ENCODE measurements at places on chromosomes 13 and 19.

DNA sequence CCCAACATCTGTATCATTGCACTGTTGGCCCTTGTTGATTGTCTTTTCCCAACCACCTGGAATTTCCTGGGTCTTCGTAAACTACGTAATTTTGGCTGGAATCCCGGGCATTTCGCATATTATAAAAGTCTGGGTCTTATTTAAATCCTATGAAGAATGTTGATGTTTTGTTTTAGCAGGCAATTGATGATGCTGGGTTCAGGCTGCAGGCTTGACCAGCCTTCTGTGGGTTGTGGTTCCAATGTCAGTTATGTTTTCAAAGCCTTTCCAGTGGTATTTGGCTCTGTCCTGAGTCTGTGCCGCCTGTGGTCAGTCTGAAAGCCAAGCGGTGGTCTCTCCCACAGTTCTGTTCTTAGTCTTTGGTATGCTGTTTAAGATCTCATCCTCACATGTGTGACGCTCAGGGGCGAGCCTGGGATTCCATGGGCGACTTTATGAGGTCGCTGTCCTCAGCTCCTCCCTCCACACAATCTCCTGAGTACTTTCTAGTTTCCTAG, 12.4 kb downstream of the SLC35E1 start:
- no peak for DNase-seq

GRCh38 chr13:99948907-99949678, 22.5 kb downstream of the ZIC5 start:
- peak; percentile 18 for DNase-seq

DNA sequence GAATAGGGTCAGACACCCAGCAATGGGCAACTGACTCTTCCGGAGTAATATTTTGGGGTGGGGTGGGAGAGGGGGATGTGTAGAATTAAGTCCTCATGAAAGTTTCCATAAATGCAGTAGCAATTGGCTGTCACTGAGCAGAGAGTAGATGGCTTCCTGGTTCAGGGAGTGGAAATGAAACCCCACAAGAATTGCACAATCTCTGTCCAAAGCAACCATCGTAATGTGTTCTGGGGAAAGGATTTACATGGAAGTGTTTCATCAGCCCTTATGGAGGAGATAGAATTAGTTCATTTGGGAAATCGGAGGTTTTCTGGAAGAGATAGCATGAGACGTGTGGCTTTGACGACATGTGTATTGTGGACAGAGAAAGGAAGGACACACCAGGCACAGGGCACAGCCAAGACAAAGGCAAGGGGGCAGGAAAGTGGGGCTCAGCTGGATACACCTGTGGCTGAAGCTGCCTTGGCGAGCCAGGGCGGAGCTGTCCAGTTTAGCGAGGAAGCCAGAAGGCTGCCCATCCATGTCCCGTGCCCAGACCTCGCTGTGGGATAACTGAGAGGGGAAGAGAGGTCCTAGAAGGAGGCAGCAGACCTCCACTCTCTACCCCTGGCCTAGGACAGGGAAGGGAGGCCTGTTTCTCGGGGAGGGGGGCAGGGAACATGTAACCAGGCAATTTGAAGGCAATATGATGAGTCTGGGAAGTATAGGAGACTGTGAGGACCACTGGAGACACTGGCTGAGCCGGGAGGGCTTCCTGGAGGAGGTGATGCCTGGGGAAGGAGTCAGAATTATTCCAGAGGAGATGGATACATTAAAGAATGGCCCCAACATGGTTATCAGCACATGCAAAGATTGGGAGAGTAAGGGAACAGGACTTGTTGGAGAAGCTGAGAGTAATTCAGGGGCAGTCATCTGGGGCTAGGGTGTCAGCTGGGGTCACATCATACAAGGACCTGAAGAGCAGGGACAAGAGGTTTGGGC, 2.6 kb upstream of the CLEC4G start:
- DNase-seq = no peak

DNA sequence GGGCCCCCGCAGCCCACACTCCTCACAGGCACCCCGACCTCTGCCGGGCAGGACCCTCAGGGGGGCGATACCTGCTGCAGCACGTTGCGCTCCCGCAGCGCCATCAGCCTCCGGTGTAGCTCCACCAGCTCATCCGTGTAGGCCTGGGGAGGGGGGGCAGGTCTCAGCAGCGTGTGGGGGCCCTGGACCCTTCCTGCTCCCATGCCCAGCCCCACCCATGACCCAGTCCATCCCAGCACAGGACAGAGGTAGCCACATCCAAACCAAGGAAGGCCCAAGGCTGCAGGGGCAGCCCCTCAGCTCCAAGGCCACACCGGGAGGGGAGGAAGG, 66.5 kb downstream of the MLLT1 start:
- DNase-seq = peak; percentile 38

GRCh38 chr19:15112385-15112784, 5.2 kb downstream of the SYDE1 start:
- no peak for DNase-seq

DNA sequence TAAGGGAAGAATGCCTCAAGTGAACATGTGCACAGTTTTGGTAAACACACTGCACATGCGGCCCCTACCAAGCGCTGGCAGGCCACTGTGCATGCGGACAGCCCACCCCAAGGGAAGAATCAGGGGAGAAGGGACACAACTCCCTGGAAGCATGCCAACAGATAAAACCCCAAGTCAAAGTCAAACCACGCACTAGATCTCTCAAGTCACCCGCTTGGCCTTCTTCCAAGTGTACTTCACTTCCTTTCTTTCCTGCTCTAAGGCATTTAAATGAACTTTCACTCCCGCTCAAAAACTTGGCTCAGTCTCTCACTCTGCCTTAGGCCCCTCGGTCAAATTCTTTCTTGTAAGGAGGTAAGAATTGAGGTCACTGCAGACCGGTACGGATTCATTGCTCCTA, 4.6 kb upstream of the RFXAP start:
- DNase-seq = no peak

- no peak for DNase-seq
These were observed 36.5 kb upstream of the TSHZ3 start for GRCh38 chr19:31385744-31386143.

- DNase-seq = no peak
These were observed 26.2 kb downstream of the FREM2 start for GRCh38 chr13:38713046-38713445.

DNA sequence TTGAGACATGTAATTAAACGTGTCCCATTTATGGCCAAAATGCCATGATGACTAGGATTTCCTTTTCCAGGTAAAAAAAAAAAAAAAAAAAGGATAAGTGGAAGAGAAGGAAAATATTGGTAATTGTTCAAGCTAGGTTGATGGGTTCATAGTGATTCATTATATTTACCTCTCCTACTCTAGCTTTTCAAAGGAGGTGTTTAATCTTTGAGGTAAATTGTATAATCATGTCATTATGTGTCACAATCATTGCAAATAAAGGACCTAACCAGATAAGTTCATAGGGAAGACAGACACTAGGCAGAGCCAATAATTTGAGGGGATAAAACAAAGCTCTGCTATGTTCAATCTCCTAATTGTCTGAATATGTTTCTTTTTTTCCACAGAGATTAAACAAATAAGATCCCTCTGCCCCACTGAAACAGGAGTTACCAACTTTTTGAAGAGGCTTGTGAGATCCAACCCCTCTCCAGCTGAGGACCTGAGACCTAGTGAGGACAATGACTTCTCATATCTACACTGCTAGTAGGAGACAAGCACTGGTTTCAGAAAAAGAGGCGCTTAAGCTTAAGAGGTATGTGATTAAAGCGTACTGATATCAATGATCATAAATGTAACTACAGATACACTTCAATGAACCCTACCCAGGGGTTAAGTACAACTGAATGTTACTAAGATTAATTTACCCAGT, 61.4 kb downstream of the USP12 start:
- no peak for DNase-seq

DNA sequence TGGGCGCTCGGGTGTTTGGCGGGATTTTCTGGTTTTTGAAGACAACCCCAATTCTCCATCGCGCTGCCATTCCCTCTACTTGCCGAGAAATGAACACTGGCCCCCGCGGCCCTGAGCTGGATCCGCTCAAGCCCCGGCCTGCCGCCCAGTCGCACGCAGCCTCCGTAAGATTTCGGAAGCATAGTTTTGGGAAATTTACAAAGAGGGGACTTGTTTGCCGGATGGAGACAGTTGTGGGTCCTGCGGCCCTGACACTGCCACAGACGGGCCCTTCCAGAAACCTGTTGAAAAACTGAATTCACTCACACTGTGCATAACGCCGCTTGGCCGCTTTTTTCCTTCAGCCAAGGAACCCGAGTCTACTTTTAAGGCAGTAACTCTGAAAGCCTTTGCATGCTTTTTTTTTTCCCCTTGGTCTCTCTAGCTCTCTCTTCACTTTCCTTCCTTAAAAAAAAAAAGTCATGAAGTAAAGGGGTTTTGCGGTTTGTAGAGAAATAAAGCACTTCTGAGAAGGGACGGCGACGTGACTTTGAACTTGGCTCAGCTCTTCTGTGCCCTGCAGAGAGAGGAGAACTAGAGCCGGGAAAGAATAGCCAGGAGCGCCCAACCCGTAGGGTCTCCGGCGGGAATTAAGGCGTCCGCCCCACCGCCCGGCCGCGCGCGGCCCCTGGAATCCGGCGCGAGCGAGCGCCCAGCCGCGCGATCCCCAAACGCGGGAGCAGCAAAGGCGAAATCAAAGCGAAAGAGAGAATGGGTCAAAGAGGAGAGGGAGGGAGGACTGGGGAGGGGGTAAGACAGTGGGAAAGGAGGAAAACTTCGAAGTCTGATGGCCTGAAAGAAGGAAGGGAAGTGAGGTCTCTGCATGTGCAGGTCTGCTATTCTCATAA, 3.4 kb upstream of the ZIC2 start:
- peak; percentile 44 for DNase-seq

GRCh38 chr13:103625194-103625593, 559.0 kb upstream of the SLC10A2 start:
- no peak for DNase-seq

DNA sequence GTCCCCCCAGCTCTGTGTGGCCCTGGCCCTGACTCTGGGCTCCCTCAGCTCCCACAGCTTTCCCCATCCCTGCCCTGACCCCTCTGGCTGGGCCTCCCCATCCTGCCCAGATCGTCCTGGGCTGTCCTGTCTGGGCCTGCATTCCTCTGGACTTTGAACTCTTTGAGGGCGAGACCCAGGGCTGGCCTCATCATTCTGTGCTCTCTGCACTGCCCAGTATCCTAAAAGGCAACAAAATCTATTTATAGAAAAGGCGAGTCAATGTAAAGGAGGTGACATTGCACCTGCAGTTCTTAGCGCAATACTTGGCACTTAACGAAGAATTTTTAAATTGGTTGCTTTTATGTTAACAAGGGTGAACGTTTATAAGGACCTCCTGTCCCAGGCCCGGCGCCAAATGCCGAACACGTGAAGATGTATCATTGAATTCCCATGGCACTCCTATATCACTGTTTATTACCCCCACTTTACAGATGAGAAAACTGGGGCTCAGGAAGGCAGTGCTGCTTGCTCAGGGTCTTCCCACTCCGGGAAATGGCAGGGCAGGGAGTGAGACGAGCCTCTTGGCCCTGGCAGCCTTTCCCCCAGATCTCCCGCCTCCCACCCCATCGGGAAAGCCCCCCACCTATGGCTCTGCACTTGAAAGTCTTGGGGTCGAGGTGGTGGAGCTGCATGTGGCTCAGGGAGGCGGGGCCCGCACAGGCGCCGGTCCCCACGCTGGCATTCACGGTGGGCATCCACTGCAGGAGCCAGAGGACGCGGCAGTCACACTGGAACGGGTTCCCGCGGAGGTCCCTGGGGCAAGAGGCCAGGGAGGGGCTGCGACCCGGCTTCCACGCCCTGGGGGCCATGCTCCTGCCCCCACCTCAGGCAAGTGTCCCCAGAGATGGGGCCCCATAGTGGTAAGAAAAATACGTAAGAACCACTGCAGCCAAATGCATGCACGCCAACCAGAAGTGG, 3.8 kb downstream of the LGI4 start:
- DNase-seq = no peak

DNA sequence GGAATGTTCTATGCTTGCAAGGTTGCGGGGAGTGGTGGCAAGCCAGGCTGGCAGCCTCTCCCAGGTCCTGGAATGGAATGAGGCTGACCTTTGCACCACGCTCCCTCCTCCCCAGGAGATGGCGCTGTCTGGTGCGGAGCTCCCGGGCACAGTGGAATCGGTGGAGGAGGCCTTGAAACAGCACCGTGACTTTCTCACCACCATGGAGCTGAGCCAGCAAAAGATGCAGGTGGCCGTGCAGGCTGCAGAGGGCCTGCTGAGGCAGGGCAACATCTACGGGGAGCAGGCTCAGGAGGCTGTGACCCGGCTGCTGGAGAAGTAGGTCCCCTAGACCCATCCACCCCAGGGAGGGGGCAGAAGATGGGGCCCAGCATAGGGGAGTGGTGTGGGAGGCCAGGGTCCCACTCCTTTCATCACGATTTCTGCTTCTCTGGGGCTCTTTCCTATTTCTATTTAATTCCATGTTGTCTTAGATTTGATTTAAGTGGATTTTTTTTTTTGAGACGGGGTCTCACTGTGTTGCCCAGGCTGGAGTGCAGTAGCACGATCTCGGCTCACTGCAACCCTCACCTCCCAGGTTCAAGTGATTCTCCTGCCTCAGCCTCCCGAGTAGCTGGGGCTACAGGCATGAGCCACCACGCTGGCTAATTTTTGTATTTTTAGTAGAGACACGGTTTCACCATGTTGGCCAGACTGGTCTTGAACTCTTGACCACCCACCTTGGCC, 53.2 kb upstream of the SHKBP1 start:
- no peak for DNase-seq

DNA sequence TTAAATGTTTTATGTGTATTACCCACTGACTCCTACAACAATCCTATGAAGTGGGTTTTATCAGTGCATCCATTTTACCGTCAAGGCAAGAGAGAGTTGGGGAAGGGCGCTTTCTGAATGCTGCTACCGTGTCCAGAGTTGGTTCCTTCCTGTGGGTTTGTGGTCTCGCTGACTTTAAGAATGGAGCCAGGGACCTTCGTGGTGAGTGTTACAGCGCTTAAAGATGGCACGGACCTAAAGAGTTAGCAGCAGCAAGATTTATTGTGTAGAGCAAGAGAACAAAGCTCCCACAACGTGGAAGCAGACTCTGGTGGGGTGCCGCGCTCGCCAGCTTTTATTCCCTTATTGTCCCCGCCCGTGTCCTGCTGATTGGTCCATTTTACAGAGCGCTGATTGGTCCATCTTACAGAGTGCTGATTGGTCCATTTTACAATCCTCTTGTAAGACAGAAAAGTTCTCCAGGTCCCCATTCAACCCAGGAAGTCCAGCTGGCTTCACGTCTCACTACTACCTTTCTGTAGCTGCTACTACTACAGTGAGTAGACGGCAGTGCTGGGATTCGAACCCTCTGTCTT, 6.1 kb downstream of the OSCAR start:
- DNase-seq = no peak

DNA sequence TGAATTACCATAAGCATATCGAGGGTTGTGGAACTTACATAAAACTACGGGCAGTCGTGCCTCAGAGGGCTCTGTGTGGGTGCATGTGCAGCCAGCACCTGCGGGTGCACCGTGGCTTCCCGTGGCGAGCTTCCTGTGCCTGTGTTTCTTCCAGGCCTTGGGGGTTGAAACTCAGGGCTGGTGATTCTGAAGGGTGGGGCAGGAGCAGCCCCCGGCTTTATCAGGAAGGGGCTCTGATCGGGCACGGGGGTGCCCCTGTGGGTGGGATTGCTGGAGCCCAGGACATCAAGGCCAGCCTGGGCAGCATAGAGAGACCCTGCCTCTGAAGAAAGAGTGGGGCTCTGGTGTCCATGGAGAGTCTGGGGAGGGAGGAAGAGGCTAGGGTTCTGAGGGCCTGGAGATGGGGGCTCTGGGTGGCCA, 11.1 kb downstream of the ATP4B start:
- DNase-seq = no peak

GRCh38 chr13:32001154-32001768, 30.3 kb upstream of the FRY start:
- no peak for DNase-seq

- DNase-seq = no peak
These were observed 167.2 kb downstream of the DIAPH3 start for GRCh38 chr13:59996461-59996980.
